ENCODE measurements at places on chromosomes 11 and 22. TPM values are rescaled to one million over a fixed set of nuclear protein-coding genes. Genes with fewer than 3 reads are reported as not detected.
A peak's percentile ranks its signal among the peaks of the same experiment; 100 is the strongest.

DNA sequence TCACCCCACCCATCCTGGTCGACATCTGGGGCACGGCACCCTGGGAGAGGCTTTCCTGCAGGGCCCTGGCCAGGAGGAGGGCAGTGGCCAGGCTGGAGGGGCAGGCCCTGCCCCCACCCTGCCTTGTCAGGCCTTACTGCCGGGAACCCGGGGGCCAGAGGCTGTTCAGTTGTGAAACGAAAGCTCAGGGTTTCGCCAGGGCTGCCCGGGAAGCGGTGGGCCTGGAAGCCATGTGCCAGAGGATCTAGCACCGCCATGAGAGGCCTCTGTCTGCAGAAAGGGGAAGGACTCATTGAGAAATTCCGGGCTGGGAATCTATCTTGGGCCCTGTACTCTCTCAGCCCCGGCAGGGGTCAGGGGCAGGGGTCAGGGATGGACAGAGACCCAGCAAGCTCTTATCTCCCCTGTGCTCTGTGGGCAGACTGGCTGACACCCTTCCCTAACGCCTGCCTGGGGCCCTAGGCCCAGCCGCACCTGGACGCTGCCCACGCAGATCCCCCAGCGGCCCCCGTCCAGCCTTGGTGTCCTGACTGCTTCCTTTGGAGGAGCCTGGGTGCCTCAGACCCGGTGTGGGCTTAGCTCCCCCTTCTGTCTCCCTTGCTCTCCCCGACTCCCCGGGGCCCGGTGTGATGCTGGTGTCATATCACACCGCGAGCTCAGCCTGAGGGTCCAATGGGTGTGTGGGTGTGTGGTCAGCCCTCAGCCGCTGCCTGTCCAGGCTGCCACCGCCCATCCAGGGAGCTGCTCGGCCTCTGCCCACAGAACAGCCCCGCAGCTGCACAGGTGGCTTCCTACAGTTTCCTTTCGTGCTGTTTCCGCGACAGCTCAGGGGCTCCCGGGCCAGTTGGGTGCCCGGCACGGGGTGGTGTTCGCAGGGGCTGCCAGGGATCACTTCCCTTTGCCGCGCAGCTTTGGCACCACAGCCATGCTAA lies 6.5 kb downstream of the PIM3 start:
- DNase-seq: peak; percentile 89

The ARHGEF17 gene
- total RNA-seq: 78.3 TPM

The FOLR2 gene
- not detected for total RNA-seq

GRCh38 chr11:20501252-20501651 lies 98.2 kb upstream of the SLC6A5 start:
- DNase-seq: no peak

The LARGE1 gene
- 15.5 TPM for total RNA-seq

DNA sequence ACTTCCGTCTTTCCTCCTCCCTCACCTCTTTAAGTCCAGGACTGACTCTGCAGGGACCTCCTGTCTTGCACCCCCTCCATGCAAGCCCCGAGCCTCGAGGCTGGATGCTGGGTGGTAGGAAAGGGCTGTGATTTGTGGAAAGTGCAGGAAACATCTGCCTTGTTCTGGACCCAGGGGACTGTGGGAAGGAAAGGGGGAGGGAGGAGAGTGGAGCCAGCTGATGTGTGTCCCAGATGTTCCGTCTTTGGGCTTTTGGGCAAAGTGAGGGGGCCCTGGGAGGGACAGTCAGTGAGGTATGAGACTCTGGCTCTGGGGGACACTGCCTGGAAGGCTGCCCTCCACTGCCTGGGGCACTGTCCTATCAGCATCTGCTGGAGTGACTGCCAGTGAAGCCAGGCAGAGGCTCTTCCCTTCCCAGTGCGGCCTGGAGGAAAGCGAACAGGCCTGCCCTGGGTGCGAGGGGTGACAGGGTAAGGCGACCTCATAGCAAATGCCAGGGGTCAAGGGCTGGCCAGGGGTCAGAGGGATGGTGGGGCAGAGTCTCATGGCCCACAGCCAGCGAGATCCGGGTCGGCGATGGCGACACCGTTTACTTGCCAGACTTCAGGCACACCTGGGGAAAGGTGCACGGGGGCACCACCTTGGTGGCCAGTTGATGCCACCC lies 1.7 kb downstream of the MRGPRD start:
- no peak for DNase-seq

DNA sequence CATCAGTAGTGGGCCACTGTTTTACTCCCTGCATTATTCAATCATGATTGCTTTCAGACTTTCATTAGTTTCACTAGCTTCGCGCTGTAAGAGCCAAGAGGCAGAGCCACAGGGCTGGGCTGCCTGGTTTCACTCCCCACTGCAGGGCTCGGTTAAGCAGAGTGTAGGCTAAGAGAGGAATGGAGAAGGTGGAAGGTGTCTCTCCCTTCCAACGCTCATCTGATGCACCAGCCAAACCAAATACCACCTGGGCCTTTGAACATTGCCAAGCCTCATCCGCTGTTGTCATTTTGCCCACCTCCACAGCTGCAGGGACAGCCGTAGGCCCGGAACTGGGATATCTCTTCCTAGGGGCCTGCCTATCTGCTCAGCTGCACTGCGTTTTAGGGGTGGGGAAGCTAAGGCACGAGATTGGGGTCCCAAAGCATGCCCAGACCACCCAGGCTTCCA lies 480 bp upstream of the SMARCB1 start:
- no peak for DNase-seq

GRCh38 chr22:38753948-38754750 lies 1.6 kb downstream of the SUN2 start:
- DNase-seq: peak; percentile 27

The SPECC1L gene
- total RNA-seq: 30.3 TPM

The ADM2 gene
- 5.8 TPM for total RNA-seq

The GRM5 gene
- total RNA-seq: under 0.01 TPM

GRCh38 chr22:38309614-38310517 lies 7.4 kb downstream of the CSNK1E start:
- peak; percentile 64 for DNase-seq

DNA sequence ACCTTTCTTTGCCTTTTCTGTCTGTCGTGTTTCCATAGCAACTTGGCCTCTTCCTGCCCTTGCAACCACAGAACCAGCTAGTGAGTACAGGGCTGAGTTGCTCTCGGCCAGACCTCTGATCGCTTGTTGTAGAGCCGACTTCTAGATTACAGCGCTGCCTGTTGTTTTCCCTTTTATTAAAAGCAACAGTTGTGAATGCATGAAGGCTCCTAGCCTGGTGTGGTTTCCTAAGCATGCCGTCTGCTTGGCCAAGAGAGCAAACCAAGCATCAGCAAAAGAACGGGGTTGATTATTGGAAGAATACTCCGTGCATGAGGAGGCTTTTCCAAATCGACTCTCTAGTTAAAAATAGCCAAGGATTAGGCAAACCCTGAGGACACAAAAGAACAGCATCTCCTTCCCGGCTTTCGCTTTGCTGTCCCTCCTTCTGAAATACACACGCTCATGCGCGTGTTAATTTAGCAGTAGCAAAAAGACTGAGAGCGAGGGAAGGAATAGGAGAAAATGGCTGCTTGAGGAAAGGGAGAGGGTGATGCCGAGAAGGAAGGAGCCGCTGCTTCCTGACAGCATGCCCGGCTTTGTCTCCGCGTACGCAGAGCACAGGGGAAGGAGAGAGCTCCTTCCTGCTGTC lies 71.5 kb upstream of the TTC12 start:
- DNase-seq: peak; percentile 63

GRCh38 chr11:7319501-7319900 lies 67.8 kb downstream of the SYT9 start:
- DNase-seq: no peak

DNA sequence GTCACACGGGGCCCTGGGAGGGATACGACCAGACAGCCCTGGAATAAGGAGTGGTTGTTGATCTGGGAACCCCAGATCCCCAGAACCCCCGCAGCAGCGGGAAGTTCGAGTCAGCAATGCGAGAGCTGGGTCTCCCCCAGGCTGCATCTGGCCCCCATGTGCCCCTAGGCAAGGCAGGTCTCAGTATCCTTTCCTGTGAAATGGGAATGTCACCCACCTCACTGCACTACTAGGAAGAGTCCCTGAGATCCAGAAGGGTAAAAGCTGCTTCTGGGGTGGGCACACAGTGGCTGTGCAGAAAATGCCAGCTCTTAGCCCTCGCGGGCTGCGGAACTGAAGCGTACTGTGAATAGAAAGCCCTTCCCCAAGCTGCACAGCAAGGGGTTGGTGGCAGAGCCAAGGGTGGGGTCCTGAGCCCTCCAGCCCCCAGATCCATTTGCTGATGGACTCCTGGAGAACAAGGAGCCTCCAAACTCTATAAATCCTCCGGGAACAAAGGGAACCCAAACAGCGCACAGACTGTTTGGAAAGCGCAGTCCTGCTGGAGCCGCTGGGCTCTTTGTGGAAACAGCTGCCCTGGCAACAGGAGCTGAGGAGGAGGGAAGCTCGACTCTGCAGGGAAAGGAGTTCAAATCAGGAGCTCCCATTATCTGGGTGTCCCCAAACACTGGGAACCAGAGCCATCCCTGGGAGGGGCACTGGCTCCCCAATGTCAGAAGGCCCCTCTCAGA lies 68.2 kb upstream of the SHISAL1 start:
- DNase-seq: no peak

DNA sequence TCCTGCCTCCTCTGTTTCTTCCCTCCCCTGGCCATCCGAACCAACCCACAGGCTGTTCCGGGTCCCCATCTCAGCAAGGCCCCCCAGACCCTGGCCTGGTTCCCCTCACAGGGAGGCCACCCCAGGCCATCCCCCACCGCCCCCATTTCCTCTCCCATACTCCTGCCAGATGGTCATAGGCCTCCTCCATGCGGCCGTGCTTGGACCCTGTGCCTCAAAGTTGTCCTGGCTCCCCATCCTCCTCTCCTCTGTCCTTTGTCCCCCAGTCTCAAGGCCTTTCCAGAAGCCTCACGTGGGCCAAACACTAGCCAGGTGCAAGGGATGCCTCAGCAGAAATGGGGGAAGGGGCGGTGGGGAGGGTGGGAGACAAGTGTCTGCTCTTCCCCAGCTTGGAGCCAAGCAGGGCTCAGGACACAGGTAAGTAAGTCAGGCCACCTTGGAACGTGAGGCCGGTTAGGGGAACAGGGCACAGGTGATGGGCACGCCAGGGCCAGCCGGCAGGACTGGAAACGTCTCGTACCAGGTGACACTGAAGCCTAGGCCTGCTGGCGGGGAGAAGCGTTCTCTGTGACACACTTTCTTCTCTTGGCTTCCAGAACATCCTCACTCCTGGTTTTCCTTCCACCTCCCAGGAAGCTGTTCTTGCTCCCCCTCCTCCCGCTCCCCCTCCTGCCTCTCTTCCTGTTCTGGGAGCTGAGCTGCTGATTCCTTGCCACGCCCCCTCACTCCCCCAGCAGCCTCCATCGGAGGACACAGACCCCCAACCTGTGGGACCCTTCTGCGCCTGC lies 31.5 kb upstream of the SLC22A12 start:
- DNase-seq: no peak

GRCh38 chr11:114395736-114396135 lies 4.6 kb downstream of the C11orf71 start:
- no peak for DNase-seq
